ENCODE measurements at places on chromosomes 4 and X. TPM values are rescaled to one million over a fixed set of nuclear protein-coding genes. Genes with fewer than 3 reads are reported as not detected.
A peak's percentile ranks its signal among the peaks of the same experiment; 100 is the strongest.

DNA sequence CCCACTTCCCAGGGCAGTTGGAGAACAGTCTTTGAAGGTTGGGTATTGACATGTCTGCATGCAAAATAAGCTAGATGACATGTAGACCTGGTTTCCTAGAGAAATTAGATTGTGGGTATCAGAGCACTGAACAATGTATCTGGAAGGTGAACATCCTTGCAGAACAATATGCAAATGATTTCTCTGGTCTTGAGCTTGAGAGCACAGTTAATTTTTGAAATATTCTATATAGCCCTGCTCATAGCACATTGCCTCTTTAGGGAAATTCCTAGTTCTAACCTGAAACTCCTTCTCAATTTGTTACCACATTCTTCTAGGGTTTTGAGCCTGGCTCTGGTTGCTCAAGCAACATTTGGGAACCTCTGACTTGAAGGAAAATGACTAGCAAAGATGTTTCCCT is 41.6 kb upstream of the LAS1L start:
- no peaks in the 10 kb centered on the region for H3K27me3 ChIP-seq
- no peaks in the 10 kb centered on the region for H3K36me3 ChIP-seq
- H3K4me3 ChIP-seq: no peak overlapping the region

Gene GPR34
- total RNA-seq: 0.24 TPM

Gene FAM9B
- total RNA-seq: not detected

- no peaks in the 10 kb centered on the region for H3K27me3 ChIP-seq
- H3K4me1 ChIP-seq: no peaks in the 10 kb centered on the region
- H3K36me3 ChIP-seq: no peaks in the 10 kb centered on the region
Measured at GRCh38 chr4:13722649-13723048, 95.1 kb upstream of the BOD1L1 start.

GRCh38 chrX:4851534-4851933 is 1138.1 kb upstream of the PRKX start:
- no peak overlapping the region for H3K27ac ChIP-seq
- DNase-seq: no peak
- no peaks in the 10 kb centered on the region for H3K27me3 ChIP-seq
- H3K36me3 ChIP-seq: no peaks in the 10 kb centered on the region
- H3K4me3 ChIP-seq: no peak overlapping the region

- H3K4me3 ChIP-seq: no peak overlapping the region
- H3K4me1 ChIP-seq: peaks cover 9% of the 10 kb centered on the region
- H3K27ac ChIP-seq: no peak overlapping the region
- DNase-seq: no peak
Measured at GRCh38 chrX:110171442-110171841, 146.4 kb downstream of the AMMECR1 start.

DNA sequence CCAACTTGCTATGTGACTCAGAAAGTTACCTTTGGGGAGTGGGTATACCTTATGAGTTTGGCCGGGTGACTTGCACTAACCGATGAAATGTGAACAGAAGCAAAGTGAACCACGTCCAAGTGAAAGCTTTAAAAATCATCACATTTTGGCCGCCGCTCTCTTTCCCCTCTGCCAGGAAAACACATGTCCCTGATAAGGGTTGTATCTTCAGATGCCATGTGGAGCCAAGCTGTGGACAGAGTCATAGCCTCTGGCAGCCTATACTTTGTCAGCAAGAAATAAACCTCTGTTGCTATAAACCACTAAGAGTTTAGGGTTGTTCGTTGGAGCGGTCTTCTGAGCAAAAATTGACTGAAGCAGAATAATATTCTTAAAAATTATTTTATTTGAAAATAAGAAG is 92.3 kb downstream of the PRDM5 start:
- H3K4me1 ChIP-seq: no peaks in the 10 kb centered on the region
- peaks cover 4% of the 10 kb centered on the region for H3K27me3 ChIP-seq
- no peak for DNase-seq

GRCh38 chrX:135931644-135932487 is 38.4 kb downstream of the SAGE1 start:
- H3K4me1 ChIP-seq: no peaks in the 10 kb centered on the region
- H3K27ac ChIP-seq: no peak overlapping the region
- no peak overlapping the region for H3K4me3 ChIP-seq
- H3K36me3 ChIP-seq: no peaks in the 10 kb centered on the region

Gene YY2
- total RNA-seq: 0.75 TPM

GRCh38 chr4:28269426-28269825 is 1408.8 kb downstream of the STIM2 start:
- no peaks in the 10 kb centered on the region for H3K27me3 ChIP-seq
- DNase-seq: no peak
- no peak overlapping the region for H3K4me3 ChIP-seq
- no peaks in the 10 kb centered on the region for H3K4me1 ChIP-seq

DNA sequence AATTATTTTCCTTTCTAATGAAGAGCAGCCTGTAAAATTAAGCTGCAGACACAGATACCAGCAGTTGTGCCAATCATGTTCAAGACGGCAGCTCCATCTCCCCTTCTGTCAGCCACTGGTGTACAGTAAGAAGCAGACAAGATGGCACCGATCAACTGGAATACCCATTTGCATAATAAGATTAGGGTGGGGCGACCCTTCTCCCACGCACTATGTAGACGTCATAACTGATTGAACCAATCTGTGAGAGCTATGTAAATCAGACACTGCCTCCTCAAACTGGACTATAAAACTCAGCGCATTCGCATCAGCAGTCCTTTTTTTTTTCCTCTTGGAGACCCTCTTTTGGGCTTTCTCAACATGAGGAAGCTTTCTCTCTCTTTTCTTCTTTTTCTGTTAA is 40.4 kb upstream of the INTS6L start:
- H3K36me3 ChIP-seq: no peaks in the 10 kb centered on the region
- peaks cover 2% of the 10 kb centered on the region for H3K4me1 ChIP-seq
- no peak overlapping the region for H3K4me3 ChIP-seq
- H3K27ac ChIP-seq: no peak overlapping the region

Gene ARX
- total RNA-seq: not detected

Gene ALB
- not detected for total RNA-seq

- H3K36me3 ChIP-seq: no peaks in the 10 kb centered on the region
- no peaks in the 10 kb centered on the region for H3K4me1 ChIP-seq
- no peak overlapping the region for H3K4me3 ChIP-seq
- DNase-seq: no peak
Measured at GRCh38 chr4:138616775-138617174, 374.6 kb upstream of the SLC7A11 start.

DNA sequence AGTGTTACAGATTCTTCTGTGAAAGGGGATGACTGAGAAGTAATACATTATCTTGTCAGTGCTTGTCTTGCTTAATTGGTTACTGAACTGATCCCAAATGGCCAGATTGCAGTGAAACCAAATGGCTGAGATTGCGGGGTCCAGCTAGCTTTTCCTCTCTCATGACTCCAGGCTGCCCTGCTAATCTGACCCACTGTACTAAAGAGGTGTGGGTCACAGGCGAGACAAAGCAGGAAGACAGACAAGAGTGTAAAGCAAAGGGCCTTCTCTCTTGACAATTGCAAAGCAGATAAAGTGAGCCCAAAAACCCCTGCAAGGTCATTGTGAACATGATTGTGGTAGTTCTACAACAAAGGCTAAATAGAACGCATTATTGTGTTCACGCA is 2.1 kb downstream of the TMEM150C start:
- no peak for DNase-seq
- no peak overlapping the region for H3K27ac ChIP-seq
- H3K36me3 ChIP-seq: no peaks in the 10 kb centered on the region
- no peak overlapping the region for H3K4me3 ChIP-seq
- peaks cover 50% of the 10 kb centered on the region for H3K27me3 ChIP-seq

Gene IQSEC2
- total RNA-seq: 0.74 TPM

DNA sequence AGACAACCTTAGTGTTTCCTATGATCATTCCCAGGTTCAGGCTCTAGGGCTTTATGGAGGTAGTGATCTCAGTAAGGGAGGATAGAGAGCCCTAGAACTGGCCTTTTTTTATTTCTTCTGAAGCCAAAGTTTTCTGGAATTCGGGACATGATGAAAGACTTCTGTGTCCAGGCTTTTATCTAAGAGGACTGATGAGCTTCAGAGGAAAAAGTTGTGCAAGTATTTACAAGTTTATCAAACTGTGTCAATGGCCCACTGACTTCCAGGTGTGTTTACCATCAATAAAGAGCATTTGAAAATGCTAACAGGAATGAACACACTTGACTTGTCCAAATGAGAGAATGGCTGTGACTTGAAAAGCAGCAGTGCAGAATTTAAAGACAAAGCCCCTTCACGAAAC is 254.6 kb downstream of the DCTD start:
- H3K36me3 ChIP-seq: no peaks in the 10 kb centered on the region
- H3K27ac ChIP-seq: no peak overlapping the region
- H3K4me3 ChIP-seq: no peak overlapping the region
- no peak for DNase-seq
- no peaks in the 10 kb centered on the region for H3K27me3 ChIP-seq

Gene GLRB
- not detected for total RNA-seq

DNA sequence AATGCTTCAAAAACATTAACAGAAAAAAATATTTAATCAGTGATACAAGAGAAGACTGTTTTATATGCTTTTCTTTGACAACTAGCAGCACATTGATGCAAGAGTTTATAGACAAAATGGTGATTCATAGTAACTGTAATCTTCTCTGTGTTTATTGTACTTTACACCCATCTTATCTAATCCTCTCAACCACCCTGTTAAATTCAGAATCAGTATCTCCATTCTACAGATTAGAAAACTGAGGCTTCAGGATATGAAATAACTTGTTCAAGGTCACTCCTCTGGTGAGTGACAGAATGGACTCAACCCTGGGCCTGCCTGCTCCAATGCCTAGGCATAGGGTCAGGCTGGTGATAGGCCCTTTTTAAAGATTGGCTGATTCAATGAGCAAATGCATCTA is 26.1 kb upstream of the TMEM184C start:
- no peak overlapping the region for H3K27ac ChIP-seq
- peaks cover 2% of the 10 kb centered on the region for H3K4me1 ChIP-seq
- H3K36me3 ChIP-seq: no peaks in the 10 kb centered on the region
- H3K27me3 ChIP-seq: peaks cover 2% of the 10 kb centered on the region
- H3K4me3 ChIP-seq: no peak overlapping the region

DNA sequence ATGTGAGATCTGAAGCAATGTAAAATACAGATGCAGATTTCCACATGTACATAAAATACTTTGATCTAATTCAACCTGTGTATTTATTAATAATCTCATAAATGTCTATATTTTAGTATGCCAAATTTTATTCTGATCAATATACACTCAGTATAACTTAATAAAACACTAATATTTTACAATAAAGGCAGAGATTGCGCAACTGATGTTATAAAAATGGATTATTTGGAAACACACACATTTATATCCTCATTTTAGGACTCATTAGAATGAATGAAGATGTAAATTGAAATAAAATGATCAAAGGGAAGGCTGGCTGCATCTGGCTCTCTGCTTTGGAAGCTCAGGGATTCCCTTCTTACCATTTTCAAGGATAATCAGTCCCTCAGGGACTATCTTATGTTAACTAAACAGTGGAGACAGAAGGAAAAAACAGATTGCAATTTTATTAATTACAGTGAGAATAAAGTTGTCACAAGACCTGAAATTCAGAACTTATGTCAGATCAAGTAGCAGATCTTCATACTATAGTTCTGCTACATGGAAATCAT is 900.9 kb upstream of the EPHA5 start:
- no peak overlapping the region for H3K27ac ChIP-seq
- H3K4me3 ChIP-seq: no peak overlapping the region
- no peaks in the 10 kb centered on the region for H3K36me3 ChIP-seq
- no peaks in the 10 kb centered on the region for H3K4me1 ChIP-seq
- no peaks in the 10 kb centered on the region for H3K27me3 ChIP-seq
- DNase-seq: no peak

Gene SSX2
- total RNA-seq: not detected

DNA sequence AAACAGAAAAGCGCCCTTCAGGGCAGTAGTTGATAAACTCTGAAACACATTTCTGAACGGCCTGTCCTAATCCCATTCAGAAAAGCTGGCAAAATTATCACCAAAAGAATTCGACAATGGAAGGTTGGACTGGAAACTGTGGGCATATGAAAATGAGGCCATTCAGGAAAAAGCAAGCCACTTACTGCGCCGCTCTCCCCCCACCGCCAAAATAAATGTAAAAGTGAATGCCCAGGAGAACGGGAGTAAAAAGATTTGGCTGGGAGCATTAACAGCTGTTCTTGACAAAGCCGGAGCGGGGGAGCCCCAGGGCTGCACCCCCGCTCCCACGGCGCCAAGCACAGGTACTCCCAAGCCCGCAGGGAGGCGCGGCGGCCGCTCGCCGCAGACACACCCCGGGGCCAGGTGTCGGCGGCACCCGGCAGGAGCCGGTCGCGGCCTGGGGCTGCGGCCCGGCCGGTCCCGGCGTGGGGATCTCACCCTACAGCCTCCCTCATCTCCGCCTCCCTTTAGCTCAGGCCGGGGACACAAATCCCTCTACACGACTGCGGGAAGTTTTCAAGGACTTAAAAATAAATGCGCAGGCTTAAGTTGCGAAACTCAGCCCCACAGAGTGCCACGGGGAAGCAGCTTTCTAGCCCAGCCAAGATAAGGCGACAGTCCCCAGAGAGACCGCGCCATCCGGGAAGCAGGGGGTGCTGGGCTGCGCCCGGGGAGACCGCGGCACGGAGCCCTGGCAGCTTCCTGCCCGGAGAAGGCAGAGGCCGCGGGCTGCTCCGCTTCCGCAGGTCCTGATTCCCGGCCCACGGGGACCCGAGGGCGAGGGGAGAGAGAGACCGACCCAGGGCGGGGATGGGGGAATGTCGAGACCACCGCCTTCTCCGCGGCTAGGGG is 593 bp downstream of the SH3RF1 start:
- no peaks in the 10 kb centered on the region for H3K36me3 ChIP-seq
- H3K4me1 ChIP-seq: peaks cover 3% of the 10 kb centered on the region
- H3K27ac ChIP-seq: no peak overlapping the region
- peak overlapping the region; percentile 67 for H3K4me3 ChIP-seq

DNA sequence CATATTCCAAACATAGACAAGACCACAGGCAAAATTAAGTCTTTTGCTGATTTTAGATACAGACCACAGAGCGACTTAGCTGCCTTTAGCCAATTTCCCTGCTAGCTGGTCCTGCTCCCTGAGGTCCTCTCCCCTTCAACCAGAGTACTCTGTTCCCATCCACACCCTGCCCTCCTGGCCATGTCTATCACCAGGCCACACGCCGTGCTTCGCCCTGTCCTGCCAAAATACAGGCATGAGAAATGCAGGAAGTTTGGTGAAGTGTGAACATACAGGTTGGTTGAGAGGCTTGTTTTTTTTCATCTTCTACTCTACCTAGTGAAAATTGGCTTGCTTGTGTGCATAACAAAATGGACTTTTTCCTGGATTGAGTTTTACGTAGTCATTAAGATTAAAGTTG is 226.2 kb upstream of the TENM3 start:
- H3K4me1 ChIP-seq: no peaks in the 10 kb centered on the region
- no peak overlapping the region for H3K27ac ChIP-seq
- no peaks in the 10 kb centered on the region for H3K36me3 ChIP-seq
- DNase-seq: no peak
- H3K27me3 ChIP-seq: peaks cover 1% of the 10 kb centered on the region
- no peak overlapping the region for H3K4me3 ChIP-seq

DNA sequence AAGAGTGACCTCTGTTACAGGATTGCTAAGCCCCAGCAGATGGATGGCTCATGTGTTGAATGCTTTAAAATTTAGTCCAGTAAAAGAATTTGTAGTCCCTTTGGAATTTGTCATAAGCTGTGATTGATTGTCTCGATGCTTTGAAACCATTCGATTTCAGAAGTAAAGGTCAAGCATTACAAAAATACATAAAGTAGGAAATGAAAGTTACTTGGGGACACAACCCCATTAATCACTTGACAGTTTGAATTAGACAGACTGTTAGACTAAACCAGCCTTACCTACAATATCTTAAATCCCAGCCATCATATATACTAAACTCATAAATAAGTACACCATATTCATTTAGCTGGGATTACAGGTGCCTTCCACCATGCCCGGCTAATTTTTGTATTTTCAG is 6.6 kb downstream of the REST start:
- peak overlapping the region; percentile 28 for H3K27ac ChIP-seq
- H3K27me3 ChIP-seq: no peaks in the 10 kb centered on the region
- no peak overlapping the region for H3K4me3 ChIP-seq
- peaks cover 21% of the 10 kb centered on the region for H3K36me3 ChIP-seq

Measured in activated CD4-positive, alpha-beta memory T cell treated with anti-CD3 and anti-CD28 coated beads for 36 hours (primary cell).